Neuronal stem cell (in vitro differentiated cells): ENCODE measurements at places on chromosomes 12 and 14.
A peak's percentile ranks its signal among the peaks of the same experiment; 100 is the strongest.

- H3K27ac ChIP-seq, result peak overlapping the region; percentile 3
- DNase-seq, result no peak
- no peaks in the 10 kb centered on the region for H3K27me3 ChIP-seq
- no peaks in the 10 kb centered on the region for H3K36me3 ChIP-seq
Observed at GRCh38 chr12:120817559-120818330, 86.4 kb downstream of the SPPL3 start.

DNA sequence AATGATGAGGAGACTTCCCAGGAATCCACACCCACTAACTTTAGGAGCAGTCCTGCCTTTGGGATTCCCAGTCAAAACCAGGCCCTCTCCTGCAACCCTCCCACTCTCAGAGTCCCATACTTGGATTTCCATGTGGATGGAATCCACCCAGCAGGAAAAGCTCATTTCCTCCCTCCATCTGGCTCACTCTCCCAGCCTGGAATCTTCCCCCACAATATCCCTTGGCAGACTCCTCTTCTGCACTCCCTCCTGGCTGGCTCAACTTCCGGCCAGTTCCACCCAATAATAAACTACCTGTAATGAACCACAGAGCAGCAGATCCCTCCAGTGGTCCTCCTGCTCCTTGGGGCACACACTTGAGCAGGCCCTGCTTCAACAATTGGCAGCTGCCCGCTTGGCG, 102.8 kb upstream of the EGLN3 start:
- no peak overlapping the region for H3K4me3 ChIP-seq
- no peaks in the 10 kb centered on the region for H3K36me3 ChIP-seq
- H3K27me3 ChIP-seq, result peaks cover 6% of the 10 kb centered on the region
- no peak overlapping the region for H3K27ac ChIP-seq

- no peaks in the 10 kb centered on the region for H3K27me3 ChIP-seq
- H3K36me3 ChIP-seq, result no peaks in the 10 kb centered on the region
- peak overlapping the region; percentile 41 for H3K4me3 ChIP-seq
- H3K27ac ChIP-seq, result no peak overlapping the region
- DNase-seq, result peak; percentile 54
Observed at GRCh38 chr12:62435303-62436163, 31.1 kb upstream of the MON2 start.

- no peaks in the 10 kb centered on the region for H3K36me3 ChIP-seq
- H3K4me1 ChIP-seq, result no peaks in the 10 kb centered on the region
- DNase-seq, result no peak
Observed at GRCh38 chr12:46547421-46548354, 175.1 kb upstream of the SLC38A2 start.

DNA sequence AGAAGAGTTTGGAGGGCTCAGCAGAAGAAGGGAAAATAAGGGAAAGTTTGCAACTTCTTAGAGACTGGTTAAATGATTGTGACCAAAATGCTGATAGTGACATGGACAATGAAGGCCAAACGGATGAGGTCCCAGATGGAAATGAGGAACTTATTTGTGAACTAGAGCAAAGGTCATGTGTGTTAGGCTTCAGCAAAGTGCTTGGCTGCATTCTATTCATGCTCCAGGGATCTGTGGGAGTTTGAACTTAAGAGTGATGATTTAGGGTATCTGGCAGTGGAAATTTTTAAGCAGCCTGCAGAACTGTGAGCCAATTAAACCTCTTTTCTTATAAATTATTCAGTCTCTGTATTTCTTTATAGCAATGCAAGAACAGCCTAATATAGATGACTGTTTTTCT, 88.9 kb upstream of the ARHGAP5 start:
- H3K4me3 ChIP-seq, result no peak overlapping the region
- H3K36me3 ChIP-seq, result no peaks in the 10 kb centered on the region
- no peak for DNase-seq
- no peak overlapping the region for H3K27ac ChIP-seq
- no peaks in the 10 kb centered on the region for H3K27me3 ChIP-seq
- peaks cover 6% of the 10 kb centered on the region for H3K4me1 ChIP-seq

DNA sequence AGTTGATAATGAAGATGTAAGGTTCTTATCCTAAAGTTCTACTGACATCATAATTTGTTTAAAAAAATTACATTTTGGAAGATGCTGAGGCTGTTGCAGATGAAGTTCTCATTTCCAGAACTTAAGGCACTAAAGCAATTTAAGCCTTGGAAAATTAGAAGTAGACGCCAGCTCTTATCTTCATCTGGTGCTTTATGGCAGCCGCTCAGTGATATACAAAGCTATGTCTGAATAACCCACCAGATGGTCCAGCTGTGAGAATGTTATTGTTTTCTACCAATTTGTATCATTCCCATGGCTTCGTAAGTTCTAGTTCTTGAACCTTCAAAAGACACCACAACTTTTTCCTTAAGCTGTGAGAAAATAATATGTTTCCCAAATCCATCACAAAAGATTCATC, 212.1 kb upstream of the ARID2 start:
- no peak overlapping the region for H3K27ac ChIP-seq
- H3K4me1 ChIP-seq, result peaks cover 3% of the 10 kb centered on the region
- no peak overlapping the region for H3K4me3 ChIP-seq
- no peaks in the 10 kb centered on the region for H3K36me3 ChIP-seq
- no peak for DNase-seq

DNA sequence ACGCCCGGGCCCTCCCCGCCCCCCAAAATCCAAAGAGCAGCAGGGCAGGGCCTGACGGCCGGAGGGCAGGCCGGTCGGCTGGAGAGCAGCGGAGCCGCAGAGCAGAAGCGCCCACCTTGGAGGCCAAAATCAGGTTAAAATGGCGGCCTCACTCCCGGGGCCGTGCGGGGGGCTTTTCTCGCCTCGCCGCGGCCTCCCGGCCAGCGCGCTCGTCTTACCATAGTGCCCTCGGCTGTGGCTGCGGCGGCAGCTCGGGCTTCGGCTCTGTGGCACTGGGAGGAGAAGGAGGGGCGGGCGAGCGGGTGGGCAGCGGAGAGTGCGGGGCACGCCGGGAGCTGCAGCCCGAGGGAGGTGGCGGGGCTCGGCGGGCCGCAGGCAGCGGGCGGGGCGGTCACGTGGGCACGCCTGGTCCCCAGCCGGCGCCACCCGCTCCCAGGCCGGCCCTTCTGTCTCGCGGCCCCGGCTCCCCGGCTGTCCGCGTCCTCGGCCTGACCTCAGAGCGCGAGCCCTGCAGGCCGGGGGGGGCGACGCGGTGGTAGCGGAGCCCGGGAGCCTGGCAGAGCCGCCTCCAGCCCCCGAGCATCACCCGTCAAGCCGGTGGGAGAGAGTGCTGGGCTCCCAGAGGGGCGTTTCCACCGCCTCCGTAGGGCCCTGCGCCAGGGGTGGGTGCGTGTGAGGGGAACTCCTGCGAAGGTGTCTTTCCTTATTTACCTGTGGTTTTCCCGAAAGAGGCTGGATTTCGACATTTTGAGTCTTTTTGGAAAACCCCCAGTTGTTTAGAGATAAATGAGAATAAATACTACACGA, at the start of gene CFL2:
CFL2 (minus strand) TSS at position 274 of the 807 bp plus-strand sequence; CDS start at position 221, 53 bp downstream.
- peak; percentile 87 for DNase-seq
- peaks cover 15% of the 10 kb centered on the region for H3K27me3 ChIP-seq
- peak within 1 kb of the TSS; percentile 92 for H3K4me3 ChIP-seq
- H3K27ac ChIP-seq, result peak within 1 kb of the TSS; percentile 89
- H3K4me1 ChIP-seq, result no peaks in the 10 kb centered on the region

GRCh38 chr12:47962198-47962597, 1.2 kb upstream of the TMEM106C start:
- peaks cover 9% of the 10 kb centered on the region for H3K36me3 ChIP-seq
- peaks cover 3% of the 10 kb centered on the region for H3K4me1 ChIP-seq
- no peak for DNase-seq
- peaks cover 8% of the 10 kb centered on the region for H3K27me3 ChIP-seq

DNA sequence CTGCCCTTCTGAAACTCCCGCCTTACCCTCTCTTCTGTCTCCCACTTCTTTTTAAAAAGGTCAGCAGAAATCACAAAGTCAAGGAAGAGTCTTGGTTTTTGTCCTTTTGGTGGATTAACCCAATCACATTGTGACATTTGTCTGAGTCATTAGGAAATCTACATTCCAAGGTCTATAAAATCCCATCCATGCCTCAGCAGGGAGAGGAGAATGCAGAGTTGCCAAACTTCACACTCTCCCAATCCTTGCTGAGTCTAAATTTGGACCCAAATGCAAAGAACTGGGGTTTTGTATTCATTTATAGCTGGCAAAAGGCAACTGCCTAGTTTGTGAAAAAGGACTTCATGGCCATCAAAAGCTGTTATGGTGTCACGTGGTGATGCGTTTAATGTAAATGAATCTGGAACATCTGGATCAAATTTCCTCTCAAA, 67.9 kb downstream of the TMEM30B start:
- no peaks in the 10 kb centered on the region for H3K36me3 ChIP-seq
- H3K4me1 ChIP-seq, result peaks cover 3% of the 10 kb centered on the region
- no peak overlapping the region for H3K27ac ChIP-seq
- DNase-seq, result no peak

- DNase-seq, result no peak
- H3K36me3 ChIP-seq, result no peaks in the 10 kb centered on the region
- H3K27me3 ChIP-seq, result no peaks in the 10 kb centered on the region
- no peak overlapping the region for H3K4me3 ChIP-seq
- no peak overlapping the region for H3K27ac ChIP-seq
Observed at GRCh38 chr14:84575681-84576080, 954.3 kb upstream of the FLRT2 start.

DNA sequence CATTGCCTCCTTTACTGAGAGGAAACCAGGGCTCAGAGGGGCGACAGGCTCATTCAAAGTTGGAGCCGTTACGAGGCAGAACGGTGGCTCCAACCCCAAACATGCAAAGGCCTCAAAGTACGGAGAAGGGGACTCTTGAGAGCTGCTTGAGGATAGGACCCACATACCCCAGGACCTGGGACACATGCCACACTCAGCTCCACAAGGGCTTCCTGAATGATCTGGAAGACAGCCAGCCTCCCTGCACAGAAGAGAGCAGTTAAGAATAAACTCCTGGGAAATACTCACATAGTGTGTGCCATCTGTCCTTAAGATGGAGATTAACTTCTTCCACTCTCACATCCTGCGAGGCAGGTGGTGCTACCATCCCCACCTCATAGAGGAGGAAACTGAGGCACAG, 26.6 kb upstream of the NXPH4 start:
- H3K36me3 ChIP-seq, result peaks cover 100% of the 10 kb centered on the region
- no peaks in the 10 kb centered on the region for H3K27me3 ChIP-seq
- H3K27ac ChIP-seq, result no peak overlapping the region

GRCh38 chr12:58408516-58408915, 467.1 kb downstream of the ATP23 start:
- H3K27me3 ChIP-seq, result no peaks in the 10 kb centered on the region
- no peak overlapping the region for H3K4me3 ChIP-seq
- DNase-seq, result no peak
- peaks cover 3% of the 10 kb centered on the region for H3K4me1 ChIP-seq
- no peak overlapping the region for H3K27ac ChIP-seq

- no peak overlapping the region for H3K27ac ChIP-seq
- no peak overlapping the region for H3K4me3 ChIP-seq
- H3K27me3 ChIP-seq, result no peaks in the 10 kb centered on the region
- DNase-seq, result no peak
Observed at GRCh38 chr12:41076114-41076513, 112.0 kb upstream of the PDZRN4 start.

GRCh38 chr14:75230140-75230792, 48.4 kb upstream of the FOS start:
- no peaks in the 10 kb centered on the region for H3K36me3 ChIP-seq
- no peak overlapping the region for H3K4me3 ChIP-seq
- no peak overlapping the region for H3K27ac ChIP-seq
- H3K4me1 ChIP-seq, result no peaks in the 10 kb centered on the region
- H3K27me3 ChIP-seq, result no peaks in the 10 kb centered on the region

DNA sequence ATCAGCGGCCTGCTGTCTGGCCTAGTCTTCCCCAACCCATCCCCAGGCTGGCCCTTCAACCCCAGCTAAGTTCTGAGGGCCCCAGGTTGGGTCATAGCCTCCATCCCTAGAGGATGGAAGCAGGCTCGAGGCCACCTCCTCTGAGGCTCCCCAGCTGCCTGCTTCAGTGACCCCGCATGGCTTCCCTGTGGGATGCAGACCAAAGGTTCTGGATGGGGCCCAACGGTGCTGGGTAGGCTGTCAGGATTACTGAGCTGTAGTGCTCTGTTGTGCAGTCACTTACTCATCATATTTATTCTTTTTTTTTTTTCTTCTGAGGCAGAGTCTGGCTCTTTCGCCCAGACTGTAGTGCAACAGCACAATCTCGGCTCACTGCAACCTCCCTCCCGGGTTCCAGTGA, 92.0 kb downstream of the IRF2BPL start:
- H3K4me1 ChIP-seq, result peaks cover 42% of the 10 kb centered on the region
- H3K27ac ChIP-seq, result no peak overlapping the region
- no peak overlapping the region for H3K4me3 ChIP-seq
- DNase-seq, result no peak

- H3K4me3 ChIP-seq, result no peak overlapping the region
- no peaks in the 10 kb centered on the region for H3K36me3 ChIP-seq
- no peaks in the 10 kb centered on the region for H3K27me3 ChIP-seq
- peak; percentile 56 for DNase-seq
Observed at GRCh38 chr14:100440207-100440631, 117.1 kb downstream of the SLC25A47 start.

DNA sequence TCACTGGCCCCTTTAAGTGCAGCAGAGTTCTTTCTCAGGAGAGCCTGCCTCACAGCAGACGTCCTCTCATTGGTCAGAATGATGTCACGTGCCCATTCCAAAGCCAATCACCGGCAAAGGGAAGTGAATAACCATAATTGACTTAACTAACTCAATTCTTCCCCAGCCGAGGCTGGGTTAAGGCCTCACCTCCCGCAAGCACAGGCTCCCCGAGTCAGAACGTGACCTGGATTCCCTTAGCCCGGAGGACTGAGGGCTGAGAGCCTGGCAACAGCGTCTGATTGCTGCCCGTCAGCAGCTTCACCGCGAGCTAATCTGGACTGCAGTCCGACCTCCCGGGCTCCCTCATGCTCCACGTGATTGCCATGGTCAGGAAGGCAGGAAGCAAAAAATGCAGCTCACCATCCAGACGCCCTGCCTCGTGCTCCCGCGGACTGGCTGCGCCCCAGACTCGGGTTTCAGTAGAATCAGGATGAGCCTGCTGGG, 92.1 kb upstream of the FZD10 start:
- no peaks in the 10 kb centered on the region for H3K27me3 ChIP-seq
- no peak overlapping the region for H3K27ac ChIP-seq
- DNase-seq, result no peak
- H3K4me3 ChIP-seq, result no peak overlapping the region

- DNase-seq, result no peak
- peaks cover 1% of the 10 kb centered on the region for H3K36me3 ChIP-seq
- H3K27me3 ChIP-seq, result no peaks in the 10 kb centered on the region
- H3K27ac ChIP-seq, result no peak overlapping the region
Observed at GRCh38 chr14:68682166-68683103, 110.4 kb downstream of the ZFP36L1 start.
